ENCODE measurements at places on chromosomes 11 and 22.

DNA sequence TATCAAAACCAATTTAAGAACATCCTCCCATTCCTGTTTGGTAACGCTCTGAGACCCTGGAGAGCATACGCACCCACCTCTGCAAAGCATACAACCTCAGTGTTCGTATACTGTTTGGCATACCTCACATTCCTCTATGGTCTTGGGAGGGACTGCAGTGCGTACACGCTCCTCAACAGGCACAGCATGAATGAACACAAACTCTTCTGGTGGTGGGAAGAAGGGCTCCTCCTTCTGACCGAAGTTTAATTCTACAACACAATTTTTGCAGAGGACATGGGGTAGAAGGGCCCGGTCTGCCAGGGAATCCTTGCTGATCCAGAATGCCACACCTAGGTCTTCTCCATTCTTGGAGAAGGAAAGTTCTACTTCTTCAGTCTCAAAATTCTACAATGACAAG, 5.3 kb downstream of the HNRNPUL2 start:
- peak; percentile 54 for DNase-seq

- peak; percentile 97 for DNase-seq
Observed at GRCh38 chr11:47189100-47189834, 3.0 kb upstream of the PACSIN3 start.

DNA sequence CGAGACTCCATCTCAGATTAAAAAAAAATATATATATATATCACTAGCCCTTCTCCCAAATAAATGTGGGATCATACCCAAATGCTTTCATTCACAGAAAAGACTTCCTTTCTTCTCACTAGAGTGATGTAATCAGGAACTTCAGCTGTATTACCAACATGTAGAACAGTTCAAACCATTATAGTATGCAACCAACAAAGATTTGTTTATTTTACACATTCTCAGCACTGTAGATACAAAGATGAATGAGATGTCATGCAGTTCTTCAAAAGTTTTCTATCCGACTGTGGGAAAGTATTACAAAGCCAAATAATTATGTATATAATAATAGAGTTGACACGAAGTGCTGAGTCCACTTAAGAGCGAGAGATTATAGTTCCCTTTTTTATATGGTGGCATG, 22.2 kb upstream of the ZNF143 start:
- peak; percentile 5 for DNase-seq

DNA sequence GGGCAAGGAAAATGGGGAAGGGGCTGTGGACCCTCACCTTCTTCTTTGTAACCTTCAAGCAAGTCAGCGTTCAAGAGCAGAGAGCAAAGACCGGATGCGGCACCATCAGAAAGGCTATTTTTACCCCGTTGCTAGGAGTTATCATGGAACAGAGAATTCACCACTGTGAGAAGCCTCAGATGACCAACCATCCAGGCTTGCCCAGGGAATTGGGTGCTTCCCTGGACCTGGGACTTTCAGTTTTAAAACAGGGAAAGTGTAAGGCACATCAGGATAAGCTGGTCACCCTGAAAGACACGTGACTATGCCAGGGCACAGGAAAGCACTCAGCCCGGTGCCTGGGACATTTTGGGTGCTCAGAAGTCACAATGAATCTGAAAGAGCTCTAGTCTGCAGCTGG, 10.4 kb downstream of the GALNT18 start:
- DNase-seq, result no peak

- no peak for DNase-seq
Observed at GRCh38 chr22:37270928-37271650, 11.2 kb upstream of the CYTH4 start.

- peak; percentile 87 for DNase-seq
Observed at GRCh38 chr11:76510060-76511047, 65.5 kb downstream of the EMSY start.

DNA sequence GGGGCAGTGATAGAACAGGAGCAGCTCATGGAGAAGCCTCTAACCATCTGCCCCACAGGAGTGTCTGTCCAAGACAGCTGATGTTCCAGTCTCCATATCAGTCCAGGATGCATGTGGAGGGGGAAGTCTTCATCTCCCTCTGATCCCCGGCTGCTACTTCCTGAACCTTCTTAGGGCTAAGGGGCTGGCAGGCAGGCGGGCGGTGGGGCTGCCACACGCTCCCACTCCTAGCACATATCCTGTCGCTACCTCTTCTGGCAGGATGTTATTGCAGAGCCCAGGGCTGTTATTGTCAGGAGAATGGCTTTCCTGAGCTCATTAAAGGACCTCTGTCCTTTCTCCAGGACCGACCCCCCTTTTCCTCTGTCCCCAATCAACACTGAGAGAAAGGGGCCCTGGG, 25.4 kb downstream of the LRRC55 start:
- no peak for DNase-seq

GRCh38 chr11:122723576-122723975, 68.1 kb downstream of the UBASH3B start:
- DNase-seq, result peak; percentile 46

- DNase-seq, result no peak
Observed at GRCh38 chr22:23969071-23969470, 2.4 kb downstream of the DDTL start.

DNA sequence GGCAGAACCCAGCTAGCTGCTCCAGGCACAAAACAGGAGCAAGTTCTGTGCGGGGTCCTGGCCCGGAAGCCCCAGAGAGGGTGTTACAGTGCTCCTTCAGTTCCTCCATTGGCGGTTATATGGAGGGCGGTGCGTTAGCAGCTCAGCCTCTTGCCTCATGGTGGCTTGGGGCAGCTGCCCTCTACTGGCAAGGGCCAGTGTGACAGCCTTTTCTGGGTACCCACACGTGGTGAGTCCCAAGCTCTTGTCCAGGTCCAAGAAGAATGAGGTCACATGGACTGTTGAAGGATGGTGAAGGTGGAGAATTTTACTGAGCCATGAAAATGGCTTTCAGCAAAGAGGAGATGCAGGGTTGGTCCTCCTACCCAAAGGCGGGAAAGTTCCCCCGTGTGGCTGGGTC, 100.5 kb downstream of the WT1 start:
- DNase-seq, result no peak

- no peak for DNase-seq
Observed at GRCh38 chr11:8908099-8908498, 2.9 kb upstream of the AKIP1 start.

GRCh38 chr11:111112614-111113013, 132.9 kb upstream of the POU2AF2 start:
- no peak for DNase-seq

DNA sequence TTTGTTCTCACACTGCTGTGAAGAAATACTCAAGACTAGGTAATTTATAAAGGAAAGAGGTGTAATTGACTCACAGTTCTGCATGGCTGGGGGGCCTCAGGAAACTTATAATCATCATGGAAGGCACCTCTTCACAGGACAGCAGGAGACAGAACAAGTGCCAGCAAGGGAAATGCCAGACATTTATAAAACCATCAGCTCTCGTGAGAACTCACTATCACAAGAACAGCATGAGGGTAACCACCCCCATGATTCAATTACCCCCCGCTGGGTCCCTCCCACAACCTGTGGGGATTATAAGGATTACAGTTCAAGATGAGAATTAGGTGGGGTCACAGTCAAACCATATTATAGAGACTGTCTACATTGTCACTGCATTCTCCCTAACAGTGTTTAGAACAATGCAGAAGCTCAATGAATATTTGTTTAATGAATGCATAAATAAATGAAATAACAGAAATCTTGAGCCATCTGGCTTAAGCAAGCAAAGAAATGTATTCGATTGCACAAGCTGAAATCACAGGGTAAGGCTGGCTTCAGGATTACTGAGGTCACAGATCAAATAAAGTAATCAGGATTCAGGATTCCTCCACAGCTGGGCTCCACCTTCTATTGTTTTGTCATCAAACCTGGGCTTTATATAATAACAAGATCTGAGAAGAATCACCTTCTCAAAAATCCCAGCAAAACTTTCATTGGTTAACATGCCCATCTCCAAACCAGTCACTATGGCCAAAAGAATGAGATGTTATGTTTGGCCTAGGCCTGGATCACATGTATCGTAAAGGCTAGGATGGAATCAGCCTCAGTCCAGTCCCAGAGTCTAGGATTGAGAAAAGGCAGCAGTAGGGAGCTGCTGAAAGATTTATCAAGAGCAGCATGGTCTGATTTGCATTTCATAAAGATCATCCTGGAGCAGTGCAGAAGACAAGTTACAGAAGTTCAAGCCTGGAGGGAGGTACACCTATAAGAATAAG, 137.8 kb upstream of the UBASH3B start:
- DNase-seq, result peak; percentile 23

GRCh38 chr11:2202071-2202899, 30.7 kb upstream of the TH start:
- no peak for DNase-seq

DNA sequence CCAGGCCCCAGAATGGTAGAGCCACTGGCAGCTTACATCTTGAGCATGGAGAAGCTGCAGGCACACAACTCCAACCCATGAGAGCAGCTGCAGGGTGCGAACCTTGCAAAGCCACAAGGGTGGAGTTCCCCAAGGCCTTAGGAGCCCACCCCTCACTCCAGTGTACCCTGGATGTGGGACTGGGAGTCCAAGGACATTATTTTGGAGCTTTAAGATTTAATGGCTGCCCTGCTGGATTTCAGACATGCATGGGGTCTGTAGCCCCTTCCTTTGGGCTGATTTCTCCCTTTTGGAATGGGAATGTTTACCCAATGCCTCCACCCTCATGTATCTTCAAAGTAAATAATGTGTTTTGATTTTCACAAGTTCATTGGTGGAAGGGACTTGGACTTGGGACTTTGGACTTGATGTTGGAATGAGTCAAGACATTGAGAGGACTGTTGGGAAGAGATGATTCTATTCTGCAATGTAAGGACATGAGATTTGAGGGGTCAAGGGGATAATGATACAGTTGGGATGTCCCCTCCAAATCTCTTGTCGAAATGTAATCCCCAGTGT, 1.1 kb upstream of the KRTAP5-7 start:
- no peak for DNase-seq

DNA sequence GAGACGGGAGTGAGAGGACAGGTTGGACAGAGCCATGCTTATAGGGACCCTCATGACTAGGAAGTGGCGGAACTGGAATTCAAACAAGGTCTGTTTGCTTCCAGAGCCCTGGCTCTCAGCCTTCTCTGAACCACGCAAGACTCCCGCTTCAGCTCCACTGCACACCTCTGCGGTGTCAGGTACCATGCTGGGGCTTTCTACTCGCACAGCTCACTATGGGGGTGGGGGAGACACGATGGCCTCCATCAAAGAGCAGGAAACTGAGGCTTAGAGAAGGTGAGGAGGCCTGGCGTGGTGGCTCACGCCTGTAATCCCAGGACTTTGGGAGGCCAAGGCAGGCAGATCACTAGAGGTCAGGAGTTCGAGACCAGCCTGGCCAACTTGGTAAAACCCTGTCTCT, 14.2 kb downstream of the SUN2 start:
- DNase-seq, result no peak

DNA sequence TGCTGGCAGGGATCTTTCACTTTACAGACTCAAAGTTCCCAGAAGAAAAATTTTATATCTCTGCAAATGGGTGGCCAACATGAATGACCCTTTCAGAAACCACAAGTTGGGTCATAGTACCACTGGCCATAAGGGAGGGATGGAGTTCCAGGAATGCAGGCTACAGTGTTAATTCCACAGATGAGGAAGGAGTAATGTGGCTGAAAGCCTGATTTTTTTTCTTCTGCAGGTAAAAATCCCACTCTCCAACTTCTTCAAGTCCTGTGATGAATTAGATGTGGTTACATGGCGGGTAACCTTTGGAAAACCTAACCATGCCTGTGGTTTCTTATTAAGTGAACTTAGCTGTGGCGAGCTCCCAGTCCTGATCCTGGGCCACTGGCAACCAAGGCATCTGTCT, 103.2 kb downstream of the SLC1A2 start:
- no peak for DNase-seq

DNA sequence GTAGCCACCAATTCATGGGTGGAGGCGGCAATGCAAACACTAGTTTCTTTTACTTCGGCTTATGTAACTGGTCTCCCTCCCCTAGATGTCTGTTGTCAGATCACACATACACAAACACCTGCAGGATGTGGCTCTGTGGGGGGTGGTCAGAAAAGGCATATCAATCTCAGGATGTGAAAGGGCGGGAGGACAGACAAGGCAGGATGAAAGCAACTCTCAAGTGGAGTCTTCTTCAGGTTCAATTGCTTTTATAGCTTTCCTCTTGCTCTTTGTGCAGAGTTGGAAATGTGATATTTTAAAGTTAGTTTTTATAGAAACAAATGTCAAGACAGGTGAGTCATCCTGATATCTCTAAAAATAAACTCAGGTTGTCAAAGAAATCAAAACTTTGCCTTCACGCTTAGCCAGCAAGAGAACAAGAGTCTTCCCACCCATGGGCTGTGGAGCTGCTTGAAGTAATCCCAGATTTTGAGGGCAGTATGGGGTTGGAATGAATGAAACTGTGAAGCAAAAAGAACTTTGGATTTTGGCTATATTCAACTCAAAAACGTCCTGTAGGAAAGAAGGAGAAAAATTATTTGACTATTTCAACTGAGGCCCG, 423.4 kb downstream of the GUCY1A2 start:
- no peak for DNase-seq

DNA sequence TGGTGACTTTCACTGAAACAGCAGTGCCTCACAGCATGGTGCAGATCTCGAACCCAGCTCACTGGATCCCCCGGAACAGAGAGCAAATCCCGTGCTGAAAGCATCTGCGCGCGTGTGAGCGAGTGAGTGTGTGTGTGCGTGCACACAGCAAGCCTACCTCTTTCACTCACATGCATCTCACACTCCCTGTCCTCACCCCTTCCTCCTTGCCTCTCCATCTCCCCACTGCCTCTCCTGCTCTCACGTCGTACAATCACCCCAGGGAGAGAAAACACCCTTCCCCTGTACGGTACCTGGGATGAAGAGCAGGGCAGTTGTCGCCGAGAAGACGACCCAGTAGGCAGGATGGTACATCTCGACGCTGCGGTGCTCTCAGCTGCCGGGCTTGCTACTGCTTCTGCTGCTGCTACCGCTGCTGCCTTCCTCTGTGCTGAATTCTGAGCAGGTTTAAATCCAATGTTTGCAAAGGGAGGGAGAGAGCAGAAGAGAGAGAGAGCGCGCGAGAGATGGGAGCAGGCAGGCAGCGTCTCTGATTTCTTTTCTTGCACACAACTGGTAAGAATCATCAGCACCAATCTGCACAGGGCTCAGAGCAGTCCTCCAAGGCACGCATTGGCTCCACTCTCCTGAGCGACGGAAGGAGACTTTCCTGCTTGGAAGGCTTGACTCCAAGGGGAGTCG, at the start of gene OPCML:
OPCML (minus strand) TSS at position 531 of the 681 bp plus-strand sequence.
- DNase-seq, result no peak

DNA sequence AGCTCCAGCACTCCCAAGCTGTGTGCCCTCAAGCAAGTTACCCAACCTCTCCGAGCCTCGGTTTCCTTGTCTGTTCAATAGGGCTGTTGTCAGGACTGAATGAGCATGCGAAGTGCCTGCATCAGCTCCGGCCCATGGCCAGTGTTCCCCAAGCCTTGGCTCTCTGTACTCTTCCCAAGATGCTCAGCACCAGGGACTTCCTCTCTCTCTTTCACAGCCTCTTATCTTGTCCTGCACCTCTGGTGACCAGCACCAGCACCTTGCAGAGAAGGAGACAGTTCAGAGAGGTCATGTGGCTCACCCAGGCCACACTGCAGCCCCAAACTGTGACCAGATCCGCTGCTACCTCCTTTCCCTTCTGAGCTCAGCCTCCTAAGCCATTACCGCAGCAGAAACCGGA, 120.3 kb upstream of the ANO1 start:
- DNase-seq, result no peak
